AML-193 (cell line): ENCODE measurements at places on chromosomes 16 and 17.

- DNase-seq = no peak
Observed at GRCh38 chr16:78390508-78391324, 291.3 kb downstream of the WWOX start.

GRCh38 chr17:50603340-50603739 lies 31.3 kb upstream of the ABCC3 start:
- DNase-seq = no peak

DNA sequence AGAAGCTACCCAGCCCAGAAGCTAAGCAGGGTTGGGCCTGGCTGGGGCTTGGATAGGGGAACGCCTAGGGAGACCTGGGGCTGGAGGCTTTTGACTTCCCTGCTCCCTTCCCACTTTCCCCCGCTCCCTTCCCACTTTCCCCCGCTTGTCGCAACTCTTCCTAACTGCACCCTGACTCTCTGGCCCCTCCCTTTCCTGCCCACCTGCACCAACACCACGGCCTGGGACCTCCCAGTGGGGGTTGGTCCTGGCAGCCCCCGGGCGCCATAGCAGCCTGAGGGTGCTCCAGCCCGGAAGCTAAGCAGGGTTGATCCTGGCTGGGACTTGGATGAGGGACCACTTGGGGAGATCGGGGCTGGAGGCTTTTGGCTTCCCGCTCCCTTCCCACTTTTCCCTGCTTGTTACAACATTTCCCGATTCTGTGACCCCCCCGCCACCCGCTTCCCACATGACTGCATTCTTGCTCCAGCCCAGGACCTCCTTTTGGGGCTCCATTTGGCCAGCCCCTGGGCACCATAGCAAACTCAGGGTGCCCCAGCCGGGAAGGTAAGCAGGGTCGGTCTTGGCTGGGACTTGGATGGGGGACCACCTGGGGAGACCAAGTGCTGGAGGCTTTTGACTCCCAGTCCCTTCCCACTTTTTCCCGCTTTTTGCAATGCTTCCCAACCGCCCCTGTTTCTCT lies 2287.0 kb downstream of the TP53TG3F start:
- DNase-seq = no peak

GRCh38 chr17:71941920-71942319 lies 178.9 kb upstream of the SOX9 start:
- no peak for DNase-seq

DNA sequence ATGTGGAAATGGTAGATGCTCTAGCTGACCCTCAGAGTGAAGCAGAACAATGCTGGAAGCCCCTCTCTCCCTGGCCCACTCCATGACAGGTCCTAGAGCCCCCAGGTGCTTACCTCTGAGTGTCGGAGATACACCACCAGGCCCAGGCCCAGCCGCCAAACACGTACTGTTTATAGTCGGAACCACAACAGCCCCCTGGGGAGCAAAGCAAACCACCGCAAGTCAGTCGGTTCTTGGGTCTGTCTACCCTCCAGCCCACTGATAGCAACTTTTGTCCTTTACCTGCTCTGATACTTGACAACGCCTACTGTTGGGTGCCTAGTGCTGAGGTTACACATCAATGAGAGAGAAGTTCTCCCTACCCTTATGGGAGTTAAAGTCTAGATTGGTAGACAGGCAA lies 8.7 kb downstream of the FLOT2 start:
- no peak for DNase-seq

DNA sequence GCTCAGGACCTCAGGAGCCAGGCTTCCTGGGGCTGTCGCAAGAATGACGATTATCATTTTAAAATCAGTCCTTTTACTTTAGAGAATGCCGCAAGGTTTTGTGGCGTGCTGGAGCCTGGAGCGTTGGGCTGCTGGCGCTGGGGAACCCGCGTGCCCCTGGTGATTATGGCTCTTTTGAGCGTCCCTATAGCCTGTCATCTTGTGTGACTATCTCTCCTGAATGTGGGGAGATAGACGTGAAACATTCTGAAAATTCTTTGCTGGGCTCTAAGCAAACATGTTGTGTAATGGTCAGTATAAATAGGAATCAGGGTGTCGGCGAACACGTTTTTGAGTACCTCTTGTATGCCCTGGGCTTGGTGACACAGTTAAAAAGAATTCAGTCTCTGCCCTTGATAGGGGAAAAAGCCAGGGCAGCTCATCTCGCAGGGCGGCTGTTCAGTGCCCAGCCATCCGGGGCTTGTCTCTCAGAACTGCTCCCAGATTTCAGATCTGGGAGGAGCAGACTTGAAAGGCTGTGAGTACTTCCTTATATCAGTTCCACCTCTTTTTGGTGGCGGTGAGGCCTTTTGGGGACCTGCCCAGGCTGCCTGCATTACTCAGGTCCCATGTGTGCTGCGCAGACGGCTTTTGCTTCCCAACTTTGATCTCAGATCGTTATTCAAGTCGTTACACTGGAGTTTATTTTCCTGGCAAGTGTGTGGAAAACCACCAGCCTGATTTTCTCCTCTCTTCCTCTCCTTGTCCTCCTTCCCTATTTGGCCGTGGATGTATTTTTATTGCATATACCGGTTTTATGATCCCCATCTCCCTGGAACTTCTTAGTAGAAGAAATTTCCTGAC lies 973 bp downstream of the SLC7A6 start:
- peak; percentile 69 for DNase-seq

DNA sequence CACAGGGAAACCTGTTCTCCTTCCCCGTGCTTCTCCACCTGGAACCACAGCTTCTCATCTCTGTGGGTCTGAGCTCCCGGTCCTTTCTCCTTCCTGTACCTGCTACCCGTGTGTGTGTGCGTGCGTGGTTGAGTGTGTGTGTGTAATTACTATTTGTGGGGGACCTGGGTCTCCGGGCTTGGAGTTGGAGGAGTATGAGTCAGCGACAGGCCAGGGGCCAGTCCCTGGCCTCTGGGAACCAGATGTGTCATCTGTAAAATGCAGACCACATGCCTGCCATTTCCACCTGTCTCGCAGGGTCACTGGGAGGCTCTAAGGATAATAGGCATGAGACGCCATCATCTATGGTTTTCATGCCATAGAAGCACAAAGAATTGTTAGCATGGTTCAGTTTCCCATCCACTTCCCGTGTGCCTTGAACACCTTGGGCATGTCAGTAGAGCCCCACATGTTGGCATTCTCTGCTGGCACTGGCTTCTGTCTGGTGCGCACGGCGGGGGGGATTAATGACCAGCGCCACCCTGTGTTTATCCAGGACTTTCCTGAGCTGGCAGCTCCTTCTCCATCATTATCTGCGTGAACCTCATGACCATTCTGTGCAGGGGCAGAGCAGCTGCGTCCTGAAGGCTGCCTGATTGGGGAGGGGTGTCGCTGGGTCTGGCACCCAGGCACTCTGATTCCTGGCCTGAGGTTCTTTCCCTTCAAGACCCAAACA lies 1.5 kb downstream of the ZNF205 start:
- DNase-seq = no peak

DNA sequence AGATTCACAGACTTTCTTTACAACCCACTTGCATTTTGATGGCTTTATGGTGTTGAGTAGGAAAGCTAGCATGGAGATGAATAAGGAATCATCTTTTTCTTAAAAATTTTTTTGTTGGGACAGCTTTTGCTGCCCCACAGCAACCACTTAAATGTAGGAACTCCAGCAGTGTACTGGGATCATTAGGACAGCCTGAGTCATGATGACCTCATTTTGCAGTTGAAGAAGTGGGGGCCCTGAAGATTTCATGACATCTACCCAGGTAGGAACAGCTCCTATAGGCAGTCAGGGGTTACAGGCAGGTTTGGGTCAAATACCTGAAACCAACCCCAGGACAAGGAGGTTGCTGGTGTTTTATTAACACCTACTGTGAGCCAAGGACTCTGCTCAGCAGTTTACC lies 2.1 kb downstream of the METTL22 start:
- no peak for DNase-seq

DNA sequence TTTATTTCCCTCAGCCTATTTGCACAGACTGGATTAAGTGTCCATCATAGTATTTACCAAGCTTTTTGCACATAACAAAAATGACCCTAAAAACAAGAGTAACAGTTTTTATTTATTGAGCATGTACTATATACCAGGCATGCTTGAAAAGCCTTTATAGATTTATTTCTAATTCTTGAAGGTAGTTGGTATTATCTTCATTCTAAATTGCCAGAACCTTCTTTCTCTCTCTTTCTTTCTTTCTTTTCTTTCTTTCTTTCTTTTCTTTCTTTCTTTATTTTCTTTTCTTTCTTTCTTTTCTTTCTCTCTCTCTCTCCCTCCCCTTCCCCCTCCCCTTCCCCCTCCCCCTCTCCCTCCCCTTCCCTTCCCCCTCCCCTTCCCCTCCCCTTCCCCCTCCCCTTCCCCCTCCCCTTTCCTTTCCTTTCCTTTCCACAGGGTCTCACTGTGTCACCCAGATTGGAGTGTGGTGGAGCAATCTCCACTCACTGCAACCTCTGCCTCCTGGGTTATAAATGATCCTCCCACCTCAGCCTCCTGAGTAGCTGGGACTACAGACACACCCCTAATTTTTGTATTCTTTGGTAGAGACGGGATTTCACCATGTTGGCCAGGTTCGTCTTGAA lies 310.9 kb upstream of the RBFOX1 start:
- DNase-seq = no peak

DNA sequence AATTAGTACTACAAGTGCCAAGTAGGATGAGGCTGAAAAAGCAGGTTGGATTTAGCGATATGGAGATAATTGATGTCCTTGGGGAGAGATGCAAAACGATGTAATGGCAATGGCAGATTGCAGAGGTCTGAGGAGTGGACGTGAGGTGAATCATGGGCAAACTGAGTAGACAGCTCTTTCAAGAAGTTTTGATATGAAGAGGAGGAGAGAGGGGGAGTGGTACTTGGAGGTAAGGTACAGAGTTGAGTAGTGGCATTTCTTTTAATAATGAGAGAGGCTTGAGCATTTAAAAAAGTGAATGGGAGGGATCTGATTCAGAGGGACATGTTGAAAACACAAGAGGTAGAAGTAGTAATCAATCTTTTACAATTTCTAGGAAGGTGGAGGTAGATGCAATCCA lies 17.7 kb upstream of the VPS4A start:
- no peak for DNase-seq

DNA sequence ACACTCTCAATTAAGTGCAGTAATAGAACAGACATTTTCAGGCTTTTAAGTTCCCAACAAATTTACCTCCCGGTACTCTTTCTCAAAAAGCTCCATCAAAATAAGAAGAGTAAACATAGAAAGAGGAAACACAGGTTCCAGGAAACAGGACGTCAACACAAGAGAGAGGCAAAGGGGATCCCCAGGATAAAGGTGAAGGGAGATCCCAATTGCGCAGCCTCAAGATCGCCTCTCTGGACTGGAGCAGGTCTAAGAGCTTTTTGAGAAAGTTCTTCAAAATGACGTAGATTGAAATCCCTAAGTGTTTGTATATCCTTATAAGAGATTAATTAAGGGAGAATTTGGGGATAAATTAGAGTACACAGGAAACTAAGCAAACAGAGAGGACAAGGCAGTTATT lies 3.9 kb upstream of the FXR2 start:
- no peak for DNase-seq

DNA sequence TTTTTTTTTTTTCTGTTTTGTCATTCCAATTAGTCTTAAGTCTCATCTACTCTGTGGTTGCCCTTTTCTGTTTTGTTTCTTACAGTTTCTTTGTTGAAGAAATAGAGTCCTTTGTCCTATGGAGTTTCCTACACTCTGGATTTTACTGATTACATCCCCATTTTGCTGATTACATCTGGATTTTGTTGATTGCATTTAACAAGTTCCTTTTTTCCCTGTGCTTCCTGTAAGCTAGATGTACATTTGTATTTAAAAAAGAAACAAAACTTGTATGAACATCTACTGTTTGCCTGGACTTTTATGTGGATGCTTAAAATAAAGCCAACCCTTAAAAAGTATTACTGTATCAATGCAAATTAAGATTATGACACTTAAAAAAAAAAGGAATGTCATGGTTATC lies 147.6 kb downstream of the CHD9 start:
- no peak for DNase-seq

DNA sequence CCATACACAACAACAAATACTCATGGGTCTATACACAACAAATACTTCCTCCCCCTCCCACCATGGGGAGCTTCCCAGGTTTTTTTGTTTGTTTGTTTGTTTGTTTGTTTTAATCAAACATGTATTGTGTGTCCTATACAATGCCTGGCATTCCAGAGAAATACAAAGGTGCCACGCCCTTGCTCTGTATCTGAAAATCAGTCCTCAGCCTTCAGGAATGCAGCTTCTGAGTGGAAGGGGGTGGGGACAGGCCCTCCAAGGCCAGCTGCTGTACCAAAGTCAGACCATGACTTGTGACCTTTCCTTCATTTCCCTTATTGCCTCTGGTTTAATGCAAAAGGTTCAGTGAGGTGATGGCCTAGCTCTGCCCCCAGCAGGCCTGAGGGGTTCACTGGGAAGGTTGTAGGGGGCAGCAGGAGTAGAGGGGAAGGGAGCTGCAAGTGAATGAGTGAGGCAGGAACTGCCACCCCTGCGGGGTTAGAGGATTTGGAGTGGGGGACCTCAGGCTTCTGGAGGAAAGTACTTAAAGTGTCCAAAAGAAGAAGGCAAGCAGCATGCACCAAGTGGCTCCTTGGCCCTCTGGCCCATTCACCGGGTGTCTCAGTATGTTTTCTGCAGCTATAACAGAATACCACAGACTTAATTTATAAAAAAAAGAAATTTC lies 105.2 kb downstream of the CLEC16A start:
- no peak for DNase-seq

- no peak for DNase-seq
Observed at GRCh38 chr16:75007443-75007842, 8.6 kb downstream of the ZNRF1 start.

DNA sequence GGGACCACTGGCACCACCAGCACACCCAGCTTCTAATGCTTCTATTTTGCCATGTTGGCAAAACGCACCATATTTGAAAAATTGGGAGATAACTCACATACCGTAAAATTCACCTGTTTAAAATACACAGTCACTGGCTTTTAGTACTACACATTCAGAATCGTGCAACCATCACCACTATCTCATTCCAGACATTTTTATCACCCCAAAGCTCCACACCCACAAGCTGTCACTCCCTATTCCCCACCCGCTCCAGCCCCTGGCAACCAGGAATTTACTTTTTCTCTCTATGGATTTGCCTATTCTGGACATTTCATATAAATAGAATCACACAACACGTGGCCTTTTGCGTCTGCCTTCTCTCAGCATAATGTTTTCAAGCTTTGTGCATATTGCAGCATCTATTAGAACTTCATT lies 25.0 kb downstream of the PPL start:
- DNase-seq = no peak

DNA sequence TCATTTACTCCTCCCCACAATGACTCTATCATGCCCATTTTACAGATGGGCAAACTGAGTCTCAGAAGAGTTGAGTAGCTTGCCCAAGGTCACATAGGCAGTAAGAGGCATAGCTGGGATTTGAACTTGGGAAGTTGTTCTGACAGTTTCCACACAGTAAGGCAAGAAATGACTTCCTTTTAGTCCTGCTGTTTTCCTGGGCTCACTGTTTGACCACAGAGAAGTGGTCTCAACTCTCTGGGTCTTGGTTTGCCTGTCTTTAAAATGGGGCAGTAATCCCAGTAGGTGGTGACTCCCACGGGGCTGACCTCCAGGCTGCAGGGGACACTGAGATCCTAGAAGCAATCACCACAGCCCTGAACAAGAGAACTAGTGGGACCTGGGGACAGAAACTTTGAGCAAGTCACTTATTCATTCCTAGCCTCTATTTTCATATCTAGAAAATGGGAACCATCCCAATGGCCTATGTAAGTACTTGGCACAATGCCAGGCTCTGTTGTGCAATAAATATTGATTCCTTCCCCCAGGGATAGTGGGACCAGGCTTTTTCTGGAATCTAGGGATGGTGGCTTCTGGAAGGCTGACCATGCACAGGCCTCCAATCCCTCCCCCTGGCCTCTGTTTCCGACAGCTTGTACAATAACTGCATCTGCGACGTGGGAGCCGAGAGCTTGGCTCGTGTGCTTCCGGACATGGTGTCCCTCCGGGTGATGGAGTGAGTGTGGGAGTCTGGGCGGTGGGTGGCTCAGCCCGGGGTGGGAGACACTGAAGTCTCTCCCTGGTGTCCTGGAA lies 20.5 kb downstream of the DEXI start:
- no peak for DNase-seq
